ENCODE measurements at places on chromosomes 7 and 10.

GRCh38 chr7:96648784-96649183 is 60.9 kb downstream of the SEM1 start:
- no peak for DNase-seq

GRCh38 chr10:99115703-99116102 is 119.9 kb downstream of the HPSE2 start:
- no peak for DNase-seq

DNA sequence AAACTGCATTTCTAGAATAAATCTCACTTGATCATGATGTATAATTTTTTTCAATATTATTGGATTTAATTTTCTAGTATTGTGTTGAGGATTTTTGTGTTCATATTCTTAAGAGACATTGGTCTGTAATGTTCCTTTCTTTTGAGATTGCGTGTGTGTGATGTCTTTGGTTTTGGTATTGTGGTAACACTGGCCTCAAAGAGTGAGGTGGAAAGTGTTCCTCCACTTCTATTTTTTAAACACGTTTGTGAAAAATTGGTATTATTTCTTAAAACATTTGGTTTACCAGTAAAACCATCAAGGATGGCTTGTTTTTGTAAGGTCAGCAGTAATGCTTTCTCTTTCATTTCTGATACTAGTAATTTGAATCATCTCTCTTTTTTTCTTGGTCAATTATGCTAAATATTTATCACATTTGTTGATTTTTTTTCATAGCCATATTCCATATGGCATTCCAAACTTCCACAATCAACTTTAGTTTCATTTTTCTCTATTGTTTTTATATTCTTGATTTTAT is 290.2 kb upstream of the CDC14C start:
- DNase-seq = no peak

DNA sequence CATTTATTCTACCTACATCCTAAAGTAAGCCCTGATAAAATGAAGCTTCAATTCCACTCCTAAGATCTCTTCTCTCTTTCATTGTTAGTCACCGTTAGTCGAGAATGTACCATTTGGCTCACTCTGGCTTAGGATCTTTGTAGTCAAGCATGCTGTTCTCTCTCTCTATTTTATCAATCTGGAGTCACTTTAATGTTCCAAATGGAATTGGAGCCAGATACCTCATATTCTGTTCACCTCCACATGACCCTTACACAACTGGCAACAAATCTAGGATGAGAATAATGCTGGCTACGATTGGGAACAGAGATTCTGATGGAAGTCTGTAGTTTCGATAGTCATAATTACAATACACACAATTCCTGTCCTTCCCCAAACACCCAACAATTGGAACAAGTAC is 213.7 kb downstream of the TWIST1 start:
- peak; percentile 57 for DNase-seq

- DNase-seq = no peak
Measured at GRCh38 chr7:150980663-150981062, 2.5 kb upstream of the KCNH2 start.

GRCh38 chr10:97522937-97523336 is 24.2 kb downstream of the UBTD1 start:
- no peak for DNase-seq

DNA sequence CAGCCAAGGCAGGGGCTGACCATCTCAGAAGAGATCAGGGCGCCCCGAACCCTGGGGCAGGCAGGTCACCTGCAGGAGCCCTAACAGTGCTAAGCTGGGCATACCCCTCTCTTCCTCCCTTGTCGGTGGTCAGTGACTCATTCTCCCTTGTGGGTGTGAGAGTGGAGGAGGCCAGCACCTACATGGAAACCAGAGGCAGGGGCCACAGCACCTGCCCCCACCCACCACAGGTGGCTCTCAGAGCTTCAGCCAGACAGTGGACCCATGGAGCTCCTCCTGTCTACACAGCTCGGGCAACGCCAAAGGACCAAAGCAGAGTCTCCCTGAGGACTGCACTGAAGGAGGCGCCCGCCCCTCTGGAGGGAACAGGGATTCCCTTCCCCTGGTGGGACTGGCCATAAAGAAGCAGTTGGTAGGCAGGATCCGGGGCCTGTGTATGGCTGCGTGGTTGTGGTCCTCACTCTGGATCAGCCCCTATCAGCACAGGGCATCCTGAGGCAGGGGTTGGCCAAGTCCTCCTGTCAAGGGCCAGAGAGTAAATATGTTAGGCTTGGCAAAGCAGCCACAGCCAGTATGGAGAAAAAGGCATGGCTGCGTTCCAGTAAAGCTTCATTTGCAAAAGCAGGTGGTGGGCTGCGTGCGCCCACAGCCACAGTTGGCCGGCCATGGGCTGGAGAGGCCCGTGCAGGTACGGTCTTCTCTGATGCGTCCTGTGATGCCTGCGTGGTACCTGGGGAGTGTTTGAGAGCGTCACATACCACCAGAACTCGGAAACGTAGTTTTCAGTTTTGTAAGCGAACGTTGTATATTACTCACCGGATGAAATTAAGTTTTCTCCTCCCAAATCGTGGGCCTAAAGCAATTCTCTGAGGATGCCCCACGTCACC is 198.2 kb downstream of the EBF3 start:
- DNase-seq = no peak

DNA sequence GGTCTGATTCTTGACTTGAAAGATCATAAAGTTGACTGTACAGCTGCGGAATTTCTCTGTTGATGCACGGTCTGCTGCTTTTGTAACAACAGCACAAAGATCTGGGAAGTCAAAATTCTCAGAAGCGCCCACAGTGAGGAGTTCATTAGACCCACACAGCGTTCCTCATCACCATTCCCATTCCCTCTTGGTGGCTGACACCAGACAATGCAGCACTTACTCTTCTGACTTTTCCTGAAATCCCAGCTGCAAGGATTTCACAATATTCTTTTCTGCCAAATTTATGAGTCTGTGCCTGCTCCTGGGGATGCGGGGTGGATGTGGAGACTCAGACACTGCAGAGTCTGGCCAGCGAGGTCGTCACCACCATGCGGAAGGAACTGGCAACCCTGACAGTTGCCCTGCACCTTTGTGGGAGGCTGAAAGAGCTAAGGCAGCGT is 233.9 kb downstream of the FANK1 start:
- no peak for DNase-seq

GRCh38 chr10:78205457-78206016 is 171.9 kb downstream of the RPS24 start:
- no peak for DNase-seq

DNA sequence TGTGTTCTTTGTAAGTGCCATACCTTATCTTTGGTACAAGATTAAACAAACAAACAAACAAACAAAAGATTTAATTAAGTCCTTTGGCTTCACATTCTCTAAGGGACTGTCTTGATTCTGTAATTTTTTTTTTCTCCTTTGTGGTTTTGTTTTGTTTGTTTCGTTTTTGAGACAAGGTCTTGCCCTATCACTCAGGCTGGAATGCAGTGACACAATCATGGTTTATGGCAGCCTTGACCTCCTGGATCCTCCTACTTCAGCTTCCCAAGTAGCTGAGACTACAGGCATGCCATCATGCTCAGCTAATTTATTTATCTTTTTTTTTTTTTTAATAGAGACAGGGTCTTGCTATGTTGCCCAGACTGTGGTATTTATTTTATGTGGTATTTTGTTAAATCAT is 165.8 kb downstream of the LRRC4 start:
- DNase-seq = no peak

GRCh38 chr10:80277567-80278250 is 11.7 kb downstream of the MAT1A start:
- DNase-seq = no peak

DNA sequence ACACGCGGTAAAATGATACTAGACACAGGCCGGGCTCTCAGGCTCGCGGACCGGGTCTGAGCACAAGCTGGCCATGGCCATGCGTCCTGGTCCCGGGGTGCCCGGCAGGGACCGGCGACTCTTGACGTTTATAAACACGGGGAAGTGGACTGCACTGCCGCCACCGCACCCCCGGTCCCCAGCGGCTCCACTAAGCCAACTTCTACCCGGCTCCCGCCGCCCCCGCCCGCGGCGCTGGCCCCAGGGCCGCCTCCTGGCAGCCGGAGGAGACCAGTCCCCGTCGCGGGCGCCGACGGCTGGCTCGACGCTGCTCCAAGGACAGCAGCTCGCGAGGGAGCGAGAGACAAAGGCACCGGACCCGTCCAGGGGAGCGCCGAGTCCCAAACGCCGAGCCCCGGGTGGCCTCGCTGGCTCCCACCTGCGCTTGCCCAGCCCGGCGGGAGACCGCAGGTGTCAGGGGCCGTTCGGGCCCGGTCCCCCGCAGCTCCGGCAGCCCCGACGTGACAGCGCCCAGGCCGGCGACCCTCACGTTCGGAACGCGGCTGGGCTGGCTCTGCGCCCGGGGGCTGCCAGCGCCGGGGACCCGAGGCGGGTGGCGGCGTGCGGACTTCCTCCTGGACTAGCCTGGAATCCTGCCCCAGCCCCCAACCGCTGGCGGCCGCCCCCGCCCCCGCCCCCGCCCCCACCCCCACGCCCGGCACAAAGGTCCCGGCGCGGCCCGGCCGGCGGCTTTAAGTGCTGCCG is 517 bp downstream of the ITGB1 start:
- DNase-seq = peak; percentile 38

DNA sequence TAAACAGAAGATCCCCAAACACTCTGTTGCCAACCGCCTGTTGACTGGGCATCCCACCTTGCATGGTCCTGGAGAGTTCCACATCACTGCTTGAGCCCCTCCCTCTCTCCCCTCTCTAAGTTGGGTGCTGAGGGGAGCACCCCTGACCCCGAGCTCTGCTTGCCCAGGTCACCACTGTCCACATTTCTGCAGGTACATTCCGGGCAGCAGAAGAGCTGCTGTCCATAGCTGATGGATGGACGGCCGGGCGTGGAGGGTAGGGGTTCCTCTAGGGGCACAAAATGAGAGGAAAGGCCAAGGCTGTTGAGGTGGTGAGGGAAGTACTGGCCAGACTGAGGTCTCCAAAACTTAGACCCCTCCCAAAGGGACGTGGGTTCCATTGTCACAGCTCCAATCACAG is 227.4 kb upstream of the PPP2R2D start:
- no peak for DNase-seq

DNA sequence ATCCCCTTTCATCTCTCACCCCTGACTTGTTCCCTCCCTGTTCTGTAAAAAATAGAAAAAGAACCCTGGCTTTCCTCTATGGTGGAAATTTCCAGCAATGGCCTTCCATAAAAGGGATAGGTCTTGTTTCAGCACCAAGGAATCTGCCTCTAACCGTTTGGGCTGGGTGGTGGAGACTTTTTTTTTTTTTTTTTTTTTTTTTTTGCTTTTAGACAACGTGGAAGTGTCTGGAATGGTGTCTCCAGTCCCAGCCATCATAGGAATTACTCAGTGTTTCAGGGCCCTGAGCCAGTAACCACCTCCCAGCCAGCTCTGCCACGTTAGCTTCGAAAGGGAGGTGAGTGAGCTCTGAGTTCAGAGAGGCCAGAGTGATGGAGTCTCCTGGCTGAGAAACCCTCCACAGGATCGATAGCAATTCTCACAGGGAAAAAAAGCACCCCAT is 97.3 kb upstream of the COL1A2 start:
- DNase-seq = peak; percentile 87

DNA sequence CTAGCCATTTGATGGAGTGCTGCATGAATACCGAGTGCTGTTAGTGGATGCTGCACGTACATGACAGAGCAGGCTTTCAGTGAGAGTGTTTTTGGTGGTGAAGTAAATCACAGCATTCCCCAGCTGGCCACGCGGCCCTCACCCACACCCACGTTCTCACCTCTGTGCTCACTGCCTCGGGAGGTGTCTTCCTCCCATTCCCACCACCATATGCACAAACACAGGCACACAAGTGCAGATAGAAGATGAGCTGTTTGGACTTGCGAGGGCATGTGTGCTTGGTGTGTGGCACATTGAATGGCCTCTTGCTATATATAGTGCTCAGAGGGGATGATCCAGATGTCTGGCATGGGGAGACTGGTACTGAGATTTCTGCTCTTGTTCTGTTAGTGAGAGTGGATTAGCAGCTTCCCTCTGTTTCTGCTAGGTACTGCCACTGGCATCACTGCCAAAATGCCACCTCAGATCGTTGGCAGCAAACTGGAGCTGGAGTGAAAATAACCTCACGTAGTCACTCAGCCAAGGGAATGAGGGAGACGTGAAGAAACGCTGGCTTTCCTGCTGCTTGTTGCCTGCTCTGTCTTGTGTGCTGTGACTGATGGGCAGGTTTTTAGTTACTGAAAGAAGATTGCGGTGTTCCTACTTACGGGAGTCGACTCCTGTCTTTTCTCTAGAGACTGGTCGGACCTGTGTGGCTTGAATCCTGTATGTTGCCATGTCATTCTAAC is 19.1 kb downstream of the DNAJB6 start:
- DNase-seq = no peak

DNA sequence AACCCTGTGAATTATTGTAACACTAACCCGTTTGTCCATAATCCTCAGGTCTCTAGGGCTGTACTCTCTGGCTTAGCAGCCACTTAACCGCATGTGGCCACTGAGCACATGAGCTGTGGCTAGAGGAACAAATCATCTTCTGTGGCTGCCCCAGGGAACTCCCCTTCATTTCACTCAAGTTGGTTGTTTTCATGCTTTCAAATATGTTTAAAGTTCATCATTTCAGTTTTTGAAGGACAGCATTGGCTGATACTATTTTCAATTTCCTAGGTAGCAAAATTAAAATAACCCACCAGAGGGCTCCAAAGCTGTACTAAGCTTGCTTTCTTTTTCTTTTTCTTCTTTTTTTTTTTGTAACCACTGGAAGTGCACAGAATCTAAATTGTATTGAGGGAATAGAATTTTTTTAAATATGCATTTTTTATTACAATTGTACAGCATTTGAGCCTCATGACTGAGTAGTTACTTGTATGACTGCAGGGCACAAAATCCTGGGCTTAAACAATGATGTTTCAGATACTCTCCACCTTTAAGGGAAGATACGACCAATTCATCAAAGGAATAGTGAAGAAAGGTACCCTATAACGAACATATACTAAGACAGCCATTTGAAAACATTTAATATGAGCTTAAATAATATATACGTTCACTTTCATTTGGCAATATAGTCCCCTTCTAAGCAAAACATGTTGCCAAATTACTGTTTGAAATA is 38.6 kb downstream of the MRC1 start:
- DNase-seq = peak; percentile 19

DNA sequence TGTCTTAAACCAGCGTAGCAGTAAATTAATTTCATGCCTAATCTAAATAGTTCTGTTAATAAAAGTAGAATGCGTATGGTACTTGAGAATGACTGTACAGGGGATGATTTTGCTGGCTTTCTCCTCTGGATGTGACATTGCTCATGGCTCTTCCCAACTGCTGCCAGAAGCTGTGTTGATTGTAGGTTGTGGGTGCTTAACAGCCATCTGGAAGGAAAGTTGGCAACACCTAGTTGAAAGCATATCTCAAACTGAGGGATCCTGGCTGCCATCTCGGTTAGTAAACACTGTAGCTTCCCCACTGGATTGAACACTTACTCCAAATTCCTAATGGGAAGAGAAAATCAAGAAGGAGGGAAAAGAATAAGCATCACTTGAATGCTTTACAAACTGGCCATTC is 130.9 kb downstream of the NXPH1 start:
- no peak for DNase-seq

GRCh38 chr10:36817898-36818297 is 307.5 kb upstream of the ANKRD30A start:
- DNase-seq = no peak

DNA sequence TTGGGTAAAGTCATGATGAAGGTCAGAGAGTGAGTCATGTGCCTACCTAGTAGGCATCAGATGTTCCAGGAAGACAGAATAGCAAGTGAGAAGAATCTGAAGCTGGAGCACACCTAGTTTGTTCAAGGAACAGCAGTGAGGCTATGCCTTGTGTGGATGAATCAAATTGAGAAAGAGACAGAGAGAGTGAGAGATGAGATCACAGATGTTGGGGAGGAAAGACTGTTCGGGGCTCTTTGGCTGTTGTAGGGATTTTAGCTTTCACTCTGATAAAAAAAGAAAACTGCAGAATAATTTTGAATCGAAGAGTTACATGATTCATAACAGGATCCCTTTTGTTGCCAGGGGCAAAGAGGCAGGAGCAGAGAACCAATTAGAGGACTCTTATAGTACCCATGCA is 6.3 kb downstream of the LIPF start:
- DNase-seq = no peak

All from muscle of arm (tissue), 14 donors.